ENCODE measurements at places on chromosomes 1 and 21. TPM values are rescaled to one million over a fixed set of nuclear protein-coding genes. Genes with fewer than 3 reads are reported as not detected.

Gene PGLYRP4
- total RNA-seq = not detected

Gene KRTAP19-3
- not detected for total RNA-seq

Gene SH3BGR
- 0.42 TPM for total RNA-seq

Gene SPATA17
- not detected for total RNA-seq

Gene TAS1R1
- total RNA-seq = not detected

Gene ORC1
- total RNA-seq = 11.0 TPM

Gene KCTD3
- 31.1 TPM for total RNA-seq

DNA sequence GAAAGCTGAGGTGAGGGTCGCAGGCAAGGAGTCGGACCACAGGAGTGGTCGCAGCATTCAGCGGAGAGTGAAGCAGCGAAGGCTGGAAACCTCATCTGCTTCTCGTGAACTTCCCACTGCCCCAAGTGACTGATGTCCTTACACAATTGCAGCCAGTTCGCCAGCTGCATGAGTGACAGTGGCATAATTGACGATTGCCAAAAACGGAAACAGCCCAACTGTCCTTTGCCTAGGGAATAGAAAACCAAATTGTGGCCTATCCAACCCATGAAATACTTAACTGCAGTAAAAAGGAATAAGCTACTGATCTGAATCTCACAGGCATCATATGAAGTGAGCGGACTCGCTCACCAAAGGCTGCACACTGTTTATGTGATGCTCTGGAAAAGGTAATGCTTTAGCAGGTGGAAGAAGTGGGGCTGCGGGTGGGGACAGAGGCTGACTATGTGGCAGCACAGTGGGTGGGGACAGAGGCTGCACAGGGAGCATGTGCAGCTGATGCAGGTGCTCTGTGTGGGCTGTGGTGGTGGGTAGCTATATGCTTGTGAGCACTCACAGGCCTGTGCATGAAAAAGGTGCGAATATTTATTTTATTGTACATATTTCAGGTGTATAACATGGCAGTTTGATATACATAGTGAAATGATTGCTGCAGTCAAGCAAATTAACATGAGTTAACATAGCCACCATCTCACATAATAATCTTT, 4.2 kb upstream of the NLRP3 start:
- no peaks in the 10 kb centered on the region for H3K4me1 ChIP-seq
- H3K4me3 ChIP-seq = no peak overlapping the region
- H3K36me3 ChIP-seq = no peaks in the 10 kb centered on the region
- no peak overlapping the region for H3K27ac ChIP-seq
- H3K27me3 ChIP-seq = no peaks in the 10 kb centered on the region
- no peak for DNase-seq

DNA sequence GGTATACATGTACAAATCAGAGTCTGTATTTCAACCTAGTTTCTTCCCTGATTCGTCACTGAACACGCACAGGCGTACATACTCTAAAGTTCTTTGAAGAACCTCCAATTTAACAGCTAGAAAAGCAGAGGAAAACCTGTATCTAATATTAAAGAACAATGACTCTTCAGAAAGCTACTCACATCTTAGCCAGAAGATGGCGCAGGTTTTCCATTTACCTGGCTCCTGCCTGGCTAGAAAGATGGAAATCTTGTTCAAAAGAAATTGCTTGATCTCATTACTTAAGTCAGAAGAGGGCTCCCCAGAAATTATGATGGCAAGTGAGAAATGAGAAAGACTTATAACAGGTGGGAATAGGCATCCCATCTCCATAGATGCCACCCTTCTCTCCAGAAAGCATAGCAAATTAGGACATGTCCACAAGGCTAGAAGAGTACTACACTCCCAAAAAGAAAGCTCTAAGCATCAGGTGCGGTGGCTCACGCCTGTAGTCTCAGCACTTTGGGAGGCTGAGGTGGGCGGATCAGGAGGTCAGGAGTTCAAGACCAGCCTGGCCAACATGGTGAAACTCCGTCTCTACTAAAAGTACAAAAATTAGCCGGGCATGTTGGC, 19.0 kb upstream of the L1TD1 start:
- no peaks in the 10 kb centered on the region for H3K36me3 ChIP-seq
- H3K27me3 ChIP-seq = no peaks in the 10 kb centered on the region

DNA sequence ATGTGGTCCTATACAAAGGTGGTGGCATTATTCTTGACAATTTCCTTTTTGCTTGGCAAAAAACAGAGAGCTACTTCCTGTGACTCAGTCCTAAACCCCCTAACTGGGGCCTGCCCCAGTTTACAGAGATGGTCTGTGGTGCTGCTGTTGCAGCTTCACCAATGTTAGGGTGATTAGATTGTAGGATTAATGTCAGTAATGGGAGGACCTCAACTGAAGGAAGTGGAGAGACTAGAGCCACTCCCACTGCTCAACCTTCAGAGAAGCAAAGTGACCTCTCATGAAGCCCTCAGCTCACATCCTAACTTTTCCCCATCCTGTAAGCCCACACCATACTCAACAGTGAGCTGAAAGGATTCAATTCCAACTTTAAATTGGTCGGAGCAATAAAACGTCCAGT, 3.6 kb downstream of the S100A6 start:
- DNase-seq = peak; percentile 25
- no peak overlapping the region for H3K4me3 ChIP-seq
- H3K27me3 ChIP-seq = no peaks in the 10 kb centered on the region
- H3K36me3 ChIP-seq = no peaks in the 10 kb centered on the region
- peaks cover 43% of the 10 kb centered on the region for H3K4me1 ChIP-seq

- peaks cover 6% of the 10 kb centered on the region for H3K4me1 ChIP-seq
- no peak for DNase-seq
- no peaks in the 10 kb centered on the region for H3K27me3 ChIP-seq
- no peak overlapping the region for H3K4me3 ChIP-seq
These were observed 21.9 kb upstream of the LAX1 start for GRCh38 chr1:203743091-203743571.

GRCh38 chr1:201599548-201599947, 60.6 kb downstream of the NAV1 start:
- no peak overlapping the region for H3K27ac ChIP-seq
- DNase-seq = no peak
- no peak overlapping the region for H3K4me3 ChIP-seq

DNA sequence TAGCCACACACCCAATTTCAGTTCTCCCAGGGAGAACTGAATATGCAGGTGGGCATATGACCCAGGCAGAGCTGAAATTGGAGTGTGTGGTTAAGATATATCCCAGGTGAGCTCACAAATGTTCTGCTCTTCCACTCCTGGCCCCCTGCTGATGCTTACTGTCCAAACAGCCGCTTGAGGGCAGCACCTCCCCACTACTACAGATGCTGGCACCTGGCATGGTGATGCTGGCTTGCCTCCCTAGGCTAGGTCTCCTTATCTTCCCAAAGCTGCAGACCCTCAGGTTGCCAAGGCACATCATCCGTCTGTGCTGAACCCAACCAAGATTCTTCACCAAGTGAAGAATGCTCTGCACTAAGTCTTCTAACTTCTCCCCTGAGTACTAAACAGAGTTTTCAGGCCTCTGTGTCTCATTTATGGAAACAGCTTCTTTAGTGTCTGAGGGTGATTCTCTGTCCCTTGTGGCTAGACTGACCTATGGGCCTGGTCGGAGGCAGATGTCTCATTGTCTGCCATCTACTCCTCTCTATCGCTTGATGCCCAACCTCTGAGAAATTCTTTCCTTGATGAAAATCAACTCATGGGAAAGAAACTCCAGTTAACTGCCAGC, 27.2 kb downstream of the XCL1 start:
- peak; percentile 54 for DNase-seq
- H3K4me1 ChIP-seq = no peaks in the 10 kb centered on the region
- H3K27me3 ChIP-seq = no peaks in the 10 kb centered on the region

DNA sequence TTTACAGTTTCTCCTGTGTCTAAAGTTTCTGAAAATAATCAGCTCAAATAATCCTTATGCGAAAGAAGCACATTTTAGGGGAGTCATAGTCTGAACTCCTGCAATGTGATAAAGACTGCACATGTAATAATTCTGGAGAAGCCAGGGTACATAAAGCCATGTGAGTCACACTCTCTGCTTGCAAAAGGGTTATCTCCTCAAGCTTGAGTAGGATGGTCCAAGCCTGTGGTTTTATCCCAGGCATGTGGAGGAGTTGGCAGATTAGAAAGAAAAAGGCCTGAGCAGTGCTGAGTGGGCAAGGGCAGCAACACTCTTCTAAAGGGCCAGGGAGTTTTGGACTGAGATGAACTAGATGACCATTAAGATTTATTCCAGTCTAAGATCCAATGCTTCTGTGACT, 220.4 kb downstream of the RHOU start:
- no peaks in the 10 kb centered on the region for H3K4me1 ChIP-seq
- H3K27ac ChIP-seq = no peak overlapping the region
- no peak for DNase-seq
- no peak overlapping the region for H3K4me3 ChIP-seq

GRCh38 chr21:28937737-28938136, 54.9 kb downstream of the LTN1 start:
- no peak for DNase-seq
- H3K36me3 ChIP-seq = peaks cover 2% of the 10 kb centered on the region
- H3K4me1 ChIP-seq = peaks cover 8% of the 10 kb centered on the region
- H3K27ac ChIP-seq = no peak overlapping the region
- no peak overlapping the region for H3K4me3 ChIP-seq

DNA sequence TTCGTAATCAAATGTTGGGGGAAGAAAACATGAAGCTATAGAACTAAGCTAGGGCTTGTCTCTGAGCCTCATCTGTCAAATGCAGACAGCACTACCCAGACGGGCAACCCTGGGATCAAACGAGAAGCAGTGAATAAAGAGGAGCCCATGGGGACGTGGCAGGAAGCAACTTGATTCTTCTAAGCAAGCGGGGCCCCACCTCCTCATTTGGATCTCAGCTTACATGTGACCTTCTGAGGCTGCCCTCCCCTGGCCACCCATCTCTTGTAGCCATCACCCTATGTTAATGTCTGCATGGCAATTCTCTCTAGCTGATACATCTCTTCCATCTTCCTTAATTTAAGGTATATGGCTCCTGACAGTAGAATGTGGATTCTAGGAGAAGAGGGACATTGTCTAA, 171.3 kb downstream of the IGSF21 start:
- no peaks in the 10 kb centered on the region for H3K27me3 ChIP-seq
- DNase-seq = no peak
- no peak overlapping the region for H3K27ac ChIP-seq
- H3K36me3 ChIP-seq = no peaks in the 10 kb centered on the region
- H3K4me1 ChIP-seq = no peaks in the 10 kb centered on the region

- no peak for DNase-seq
- no peaks in the 10 kb centered on the region for H3K27me3 ChIP-seq
These were observed 142.0 kb downstream of the AJAP1 start for GRCh38 chr1:4796161-4797015.

DNA sequence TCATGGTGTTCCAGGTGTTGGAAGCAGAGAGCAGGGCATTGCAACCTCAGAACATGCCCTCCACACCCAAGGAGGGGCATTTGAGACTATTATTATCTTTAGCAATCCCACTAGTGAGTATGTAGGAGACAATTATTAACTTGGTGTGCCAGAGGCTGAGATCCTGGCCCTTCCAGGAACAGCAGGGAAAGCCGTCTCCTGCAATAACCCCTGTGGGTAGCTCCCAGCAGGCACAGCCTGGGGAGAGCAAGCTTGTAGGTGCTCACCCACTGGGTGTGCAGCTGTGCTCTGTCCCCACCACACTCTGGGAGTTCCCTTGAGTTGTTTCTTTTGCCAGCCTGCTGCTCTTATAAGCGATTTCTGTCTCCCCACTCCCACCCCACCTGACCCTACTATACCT, 10.3 kb downstream of the CFAP107 start:
- no peak for DNase-seq
- H3K27ac ChIP-seq = no peak overlapping the region
- H3K4me3 ChIP-seq = no peak overlapping the region
- H3K36me3 ChIP-seq = no peaks in the 10 kb centered on the region

GRCh38 chr1:87089823-87090222, 175.4 kb downstream of the HS2ST1 start:
- H3K4me1 ChIP-seq = no peaks in the 10 kb centered on the region
- DNase-seq = no peak
- H3K27ac ChIP-seq = no peak overlapping the region
- H3K36me3 ChIP-seq = no peaks in the 10 kb centered on the region
- no peak overlapping the region for H3K4me3 ChIP-seq

GRCh38 chr21:35254006-35254764, 205.1 kb upstream of the RUNX1 start:
- peaks cover 15% of the 10 kb centered on the region for H3K4me1 ChIP-seq
- no peak for DNase-seq
- H3K27me3 ChIP-seq = no peaks in the 10 kb centered on the region
- no peak overlapping the region for H3K4me3 ChIP-seq
- H3K27ac ChIP-seq = no peak overlapping the region
- H3K36me3 ChIP-seq = no peaks in the 10 kb centered on the region

- H3K27ac ChIP-seq = peak overlapping the region; percentile 94
- peaks cover 12% of the 10 kb centered on the region for H3K27me3 ChIP-seq
- peak overlapping the region; percentile 67 for H3K4me3 ChIP-seq
- no peaks in the 10 kb centered on the region for H3K36me3 ChIP-seq
- peak; percentile 30 for DNase-seq
These were observed 1.7 kb upstream of the DUSP10 start for GRCh38 chr1:221743416-221744208.

GRCh38 chr1:226882631-226883409, 12.4 kb downstream of the PSEN2 start:
- H3K4me3 ChIP-seq = no peak overlapping the region
- no peaks in the 10 kb centered on the region for H3K27me3 ChIP-seq
- DNase-seq = no peak
- no peak overlapping the region for H3K27ac ChIP-seq
- no peaks in the 10 kb centered on the region for H3K36me3 ChIP-seq
- H3K4me1 ChIP-seq = peaks cover 19% of the 10 kb centered on the region

- no peak for DNase-seq
- H3K4me1 ChIP-seq = no peaks in the 10 kb centered on the region
- no peaks in the 10 kb centered on the region for H3K27me3 ChIP-seq
- no peak overlapping the region for H3K4me3 ChIP-seq
These were observed 10.0 kb upstream of the RCSD1 start for GRCh38 chr1:167620002-167620401.
